ENCODE measurements at places on chromosomes 4 and X.
A peak's percentile ranks its signal among the peaks of the same experiment; 100 is the strongest.

- no peak for DNase-seq
Measured at GRCh38 chr4:79886557-79886956, 186.5 kb downstream of the ANTXR2 start.

DNA sequence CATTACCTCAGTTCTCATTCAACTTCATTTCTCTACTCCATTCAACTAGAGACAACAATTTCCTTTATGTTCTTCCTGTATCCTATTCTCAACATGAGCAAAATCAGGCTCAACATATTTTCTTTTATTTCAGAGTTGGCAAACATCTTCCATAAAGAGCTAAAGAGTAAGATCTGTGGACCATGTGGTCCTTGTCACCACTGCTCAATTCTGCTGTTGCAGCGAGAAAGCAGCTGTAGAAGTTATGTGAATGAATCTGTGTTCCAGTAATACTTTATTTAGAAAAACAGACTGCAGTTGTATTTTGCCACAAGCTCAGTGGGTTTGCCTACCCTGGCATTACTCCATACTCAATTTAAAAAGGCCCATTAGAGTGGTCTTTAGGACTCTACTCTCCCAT, 2057.3 kb downstream of the ARAP2 start:
- DNase-seq, result no peak

DNA sequence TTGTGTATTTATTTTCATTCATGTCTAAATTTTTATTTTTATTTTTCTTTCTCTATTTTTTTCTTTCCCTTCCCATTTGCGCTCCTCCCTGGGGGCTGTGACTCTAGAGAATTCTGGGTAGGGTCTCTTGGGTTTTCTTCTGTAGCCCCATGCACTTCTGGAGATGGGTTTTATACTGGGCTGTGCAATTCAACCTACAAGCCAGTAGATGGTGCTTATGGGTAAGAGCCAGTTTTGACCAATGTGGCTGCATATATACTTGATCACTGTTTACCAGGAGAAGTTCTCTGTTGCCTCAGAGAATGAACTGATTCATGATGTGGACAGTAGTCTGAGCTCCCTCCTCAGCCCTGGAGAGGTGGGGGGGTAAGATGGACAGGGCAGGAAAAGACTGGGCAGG, 614.6 kb downstream of the PCDH19 start:
- DNase-seq, result no peak

- no peak for DNase-seq
Measured at GRCh38 chr4:129153700-129154099, 57.7 kb downstream of the C4orf33 start.

DNA sequence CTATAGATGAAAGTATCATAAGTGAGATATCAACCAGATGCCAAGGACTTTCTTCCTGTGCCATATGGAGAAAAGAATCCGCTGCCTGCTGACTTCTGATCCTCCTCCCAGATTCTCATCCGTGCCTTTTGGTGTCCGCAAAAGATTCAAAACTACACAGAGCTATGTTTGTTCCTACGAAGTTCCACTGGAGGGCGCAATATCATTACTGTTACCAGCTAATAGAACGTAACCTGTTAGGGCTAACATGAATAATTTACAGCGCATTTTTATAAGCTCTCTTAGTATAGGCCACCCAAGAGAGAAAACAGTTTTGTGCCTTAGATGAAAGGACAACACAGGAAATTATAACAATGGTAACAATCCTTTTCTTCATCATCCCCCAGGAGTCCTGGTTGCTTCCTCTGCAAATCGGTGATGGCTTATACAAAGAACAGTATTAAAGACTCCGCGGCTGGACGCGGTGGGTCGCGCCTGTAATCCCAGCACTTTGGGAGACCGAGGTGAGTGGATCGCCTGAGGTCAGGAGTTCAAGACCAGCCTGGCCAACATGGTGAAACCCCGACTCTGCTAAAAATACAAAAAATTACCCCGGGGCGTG, 22.8 kb upstream of the CENPVL3 start:
- peak; percentile 82 for DNase-seq

GRCh38 chr4:46667790-46668189, 241.3 kb downstream of the COX7B2 start:
- no peak for DNase-seq

DNA sequence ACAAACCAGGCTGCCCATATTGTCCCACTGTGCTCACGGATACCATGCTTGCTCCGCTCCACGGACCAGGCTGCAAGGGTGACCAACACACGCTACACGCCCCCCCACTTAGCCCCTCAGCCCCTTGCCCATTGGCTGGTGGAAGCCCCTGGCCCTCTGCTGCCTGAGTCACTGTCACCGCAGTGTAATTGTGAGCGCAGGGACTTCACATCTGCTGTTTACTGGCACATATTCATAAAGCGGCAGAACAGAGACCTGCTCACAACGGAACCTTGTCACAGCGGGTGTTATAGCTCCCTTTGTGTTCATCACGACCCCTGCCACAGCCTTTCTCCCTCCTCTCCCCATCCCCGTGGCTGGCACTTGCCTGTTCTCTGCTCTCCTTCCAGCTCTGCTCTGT, 83.7 kb downstream of the PSAPL1 start:
- no peak for DNase-seq

GRCh38 chrX:40172401-40173142, 74.8 kb upstream of the BCOR start:
- peak; percentile 38 for DNase-seq

GRCh38 chr4:61527888-61528287, 327.8 kb downstream of the ADGRL3 start:
- no peak for DNase-seq

DNA sequence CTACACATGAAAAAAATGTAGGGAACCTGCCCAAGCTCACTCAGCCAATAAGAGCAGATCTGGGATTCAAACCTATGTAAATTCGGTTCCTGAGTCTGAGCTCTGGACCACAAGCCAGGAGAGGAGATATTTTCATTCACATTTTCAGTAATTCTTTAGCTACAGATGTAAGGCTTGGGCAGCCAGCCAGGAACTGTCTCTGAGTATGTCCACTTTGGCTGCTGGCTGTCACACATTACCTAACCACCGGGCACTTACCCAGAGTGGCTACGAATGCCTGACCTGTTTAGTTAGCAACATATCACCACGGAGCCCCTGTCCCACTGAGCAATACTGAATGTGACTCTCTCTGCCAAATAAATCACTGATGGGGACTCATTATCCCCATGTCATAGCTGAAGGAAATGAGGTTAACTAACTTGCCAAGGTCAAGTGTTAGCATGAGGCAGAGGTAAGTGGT, 15.3 kb downstream of the USP46 start:
- DNase-seq, result no peak

DNA sequence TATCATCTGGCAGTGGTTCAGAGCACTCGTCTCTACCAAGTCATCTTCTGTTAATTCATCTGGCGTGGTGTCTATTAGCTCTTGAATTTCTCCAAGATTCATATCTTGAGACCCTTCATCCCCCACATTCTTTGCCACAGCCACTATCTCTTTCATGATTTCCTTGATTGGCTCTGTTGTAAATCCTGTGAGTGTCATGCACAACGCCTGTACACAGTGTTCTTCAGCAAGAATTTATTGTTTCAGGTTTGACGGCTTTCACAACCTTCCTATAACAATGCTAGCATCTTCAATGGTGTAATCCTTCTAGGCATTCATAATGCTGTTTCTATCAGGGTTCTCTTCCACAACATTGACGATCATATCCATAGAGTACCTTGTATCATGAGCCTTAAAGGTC, 30.9 kb downstream of the MGST2 start:
- DNase-seq, result no peak

GRCh38 chr4:71872767-71873415, 89.0 kb upstream of the GC start:
- DNase-seq, result no peak

DNA sequence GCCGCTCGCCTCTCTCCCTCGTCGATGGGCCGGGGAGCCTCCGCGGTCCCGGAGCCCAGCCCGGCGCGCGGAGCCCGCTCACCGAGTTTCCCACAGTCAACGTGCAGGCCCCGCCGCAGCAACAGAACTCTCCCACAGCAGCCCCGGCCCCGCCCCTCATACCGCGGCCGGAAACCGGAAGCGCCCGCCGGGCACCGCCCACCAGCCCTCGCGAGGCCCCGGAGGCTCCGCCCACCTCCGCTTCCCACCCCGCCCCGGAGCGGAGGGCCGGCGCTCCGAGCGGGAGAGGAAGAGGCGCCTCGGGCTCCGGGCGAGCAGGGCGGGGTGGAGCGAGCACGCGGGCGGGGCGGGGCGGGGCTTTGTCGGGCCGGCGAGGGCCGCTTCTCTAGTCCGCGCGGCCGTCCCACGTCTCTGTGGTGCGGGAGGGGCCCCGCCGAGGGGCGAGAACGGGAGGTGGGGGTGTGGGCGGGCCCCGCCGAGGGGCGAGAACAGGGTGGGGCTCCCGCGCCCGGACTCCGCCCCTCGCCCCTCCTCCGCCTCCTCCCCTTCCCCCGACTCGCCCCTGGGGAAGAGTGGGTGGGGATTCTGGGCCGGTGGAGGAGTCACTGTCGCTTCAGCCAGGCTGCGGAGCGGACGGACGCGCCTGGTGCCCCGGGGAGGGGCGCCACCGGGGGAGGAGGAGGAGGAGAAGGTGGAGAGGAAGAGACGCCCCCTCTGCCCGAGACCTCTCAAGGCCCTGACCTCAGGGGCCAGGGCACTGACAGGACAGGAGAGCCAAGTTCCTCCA, at the start of the genes ABCD1 and BCAP31:
TSS of gene ABCD1 (plus strand) at position 605 of the 787 bp plus-strand sequence. CDS start 411 bp downstream, outside the sequence.
TSS of gene BCAP31 (minus strand) at position 136 of the 787 bp plus-strand sequence. CDS start 1,143 bp downstream, outside the sequence.
- peak; percentile 84 for DNase-seq

GRCh38 chr4:121226362-121226761, 62.2 kb upstream of the TNIP3 start:
- DNase-seq, result peak; percentile 15

DNA sequence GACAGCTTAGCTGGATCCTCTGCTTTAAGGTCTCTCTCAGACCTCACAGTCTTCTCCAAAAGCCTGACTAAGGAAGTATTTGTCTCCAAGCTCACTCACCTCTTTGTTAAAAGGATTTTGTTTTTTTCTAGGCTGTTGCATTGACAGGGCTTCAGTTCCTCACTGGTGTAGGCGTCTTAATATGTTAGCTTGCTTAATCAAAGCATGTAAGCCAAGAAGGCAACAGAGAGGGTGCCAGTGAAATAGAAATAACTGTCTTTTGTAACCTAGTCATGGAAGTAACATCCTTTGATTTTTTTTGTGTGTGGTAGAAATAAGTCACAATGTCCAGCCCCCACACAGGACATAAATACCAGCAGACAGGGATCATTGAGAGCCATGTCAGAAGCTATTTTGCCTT, 58.8 kb downstream of the FIP1L1 start:
- DNase-seq, result no peak

- DNase-seq, result no peak
Measured at GRCh38 chr4:2599304-2599654, 62.8 kb downstream of the FAM193A start.

GRCh38 chr4:184028561-184029374, 123.7 kb downstream of the STOX2 start:
- DNase-seq, result no peak

- no peak for DNase-seq
Measured at GRCh38 chr4:169068423-169068822, 58.4 kb upstream of the CBR4 start.

DNA sequence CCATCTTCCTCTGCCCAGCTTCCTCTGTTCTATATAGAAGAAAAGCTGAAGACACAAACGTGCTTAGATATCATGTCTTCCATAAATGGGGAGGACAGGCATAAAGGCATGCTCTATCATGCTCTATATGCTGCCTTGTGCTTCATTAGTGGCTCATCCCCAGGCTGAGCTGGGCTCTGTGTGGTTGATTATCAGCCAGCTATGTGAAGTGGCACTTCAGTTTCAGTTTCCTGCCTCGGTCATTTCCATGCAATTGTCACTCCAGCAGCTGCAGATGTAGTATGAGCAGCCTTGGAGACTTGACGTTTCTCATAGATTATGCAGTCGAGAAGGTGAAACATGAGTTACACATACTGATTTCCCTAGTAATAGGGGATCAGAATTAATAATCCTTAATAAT, 106.2 kb downstream of the SYTL5 start:
- DNase-seq, result no peak
